ENCODE measurements at places on chromosomes 4 and X.

DNA sequence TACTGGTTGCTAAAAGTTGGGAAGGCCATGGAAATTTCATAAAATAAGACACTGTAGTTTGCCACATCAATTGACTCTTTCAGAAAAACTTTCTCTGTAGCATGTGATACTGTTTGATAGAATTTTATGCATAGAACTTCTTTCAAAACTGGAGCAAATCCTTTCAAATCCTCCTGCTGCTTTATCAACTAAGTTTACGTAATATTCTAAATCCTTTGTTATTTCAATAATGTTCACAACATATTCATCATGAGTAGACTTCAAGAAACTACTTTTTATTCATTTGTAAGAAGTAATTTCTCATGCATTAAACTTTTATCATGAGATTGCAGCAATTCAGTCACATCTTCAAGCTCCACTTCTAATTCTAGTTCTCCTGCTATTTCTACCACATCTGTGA is 199.3 kb downstream of the PCDH18 start:
- DNase-seq = no peak

DNA sequence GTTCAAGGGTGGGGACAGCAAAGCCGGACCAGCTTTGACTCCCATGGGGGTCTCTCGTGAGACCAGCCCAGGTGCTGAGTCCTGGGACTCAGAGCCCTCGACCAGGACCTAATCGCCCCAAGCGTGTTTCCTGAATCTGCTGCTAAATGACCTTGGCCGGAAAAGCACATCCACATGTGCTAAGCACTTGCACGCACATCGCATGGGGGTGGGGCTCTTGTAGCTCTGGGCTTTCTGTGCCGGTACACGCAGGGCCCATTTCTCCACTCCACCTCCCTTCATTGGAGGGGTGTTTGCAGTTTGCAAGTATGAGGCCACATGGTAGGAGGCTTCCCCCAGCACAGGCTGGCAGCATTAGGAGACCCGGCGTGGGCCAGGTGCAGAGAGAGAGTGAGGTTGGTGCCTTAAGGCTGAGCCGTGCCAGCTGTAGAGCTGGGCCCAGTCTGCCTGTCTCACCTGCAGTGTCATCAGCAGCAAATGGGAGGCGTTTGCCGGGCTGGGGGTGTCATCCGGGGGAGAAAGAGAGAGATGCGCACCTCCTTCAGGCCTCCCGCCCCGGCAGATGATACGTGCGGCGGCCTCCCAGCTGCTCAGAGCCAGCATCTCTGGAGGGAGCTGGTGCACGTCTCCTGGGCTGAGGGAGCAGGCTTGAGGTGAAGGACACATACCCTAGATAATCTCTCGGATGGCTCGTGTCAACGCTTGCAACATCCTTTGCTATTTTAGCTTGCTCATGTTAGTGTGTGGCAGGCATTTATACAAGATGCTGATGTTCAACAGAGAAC is 45.2 kb upstream of the CLCN4 start:
- DNase-seq = peak; percentile 38

DNA sequence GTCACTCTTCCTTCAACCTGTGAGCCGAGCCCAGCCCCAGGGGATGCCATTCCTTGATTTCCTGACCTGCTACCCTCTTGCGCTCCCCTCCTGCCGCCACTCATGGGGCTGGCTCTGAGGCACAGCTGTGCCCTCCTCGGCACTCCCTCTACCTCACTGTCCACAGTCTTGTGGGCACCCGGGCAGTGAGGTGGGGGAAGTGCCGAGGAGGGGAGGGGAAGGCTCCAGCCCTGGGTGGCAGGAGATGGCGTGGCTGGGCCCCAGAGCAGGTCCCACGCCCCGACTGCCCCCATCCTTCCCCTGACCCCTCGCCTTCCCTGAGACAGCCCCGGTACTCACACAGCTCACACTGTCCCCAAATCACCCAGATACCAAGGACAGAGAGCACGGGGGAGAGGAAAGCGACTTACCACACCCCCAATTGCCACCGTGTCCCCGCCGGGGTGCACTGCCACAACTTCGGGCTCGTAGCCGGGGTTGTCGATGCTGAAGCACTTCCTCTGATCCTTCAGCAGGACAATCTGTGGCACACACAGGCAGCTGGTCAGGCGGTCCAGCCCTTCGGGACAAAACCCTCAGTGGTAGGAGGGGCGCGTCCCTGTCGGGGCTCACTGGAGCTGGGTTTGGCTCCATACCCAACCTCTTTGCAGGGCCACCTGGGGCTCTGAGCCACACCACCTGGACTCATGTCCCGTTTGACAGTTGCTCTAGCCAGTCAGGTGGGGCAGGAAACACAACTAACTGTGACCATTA is 37.9 kb downstream of the WDR1 start:
- no peak for DNase-seq

- DNase-seq = peak; percentile 5
Observed at GRCh38 chr4:162163892-162164759, at the start of gene FSTL5. FSTL5 (minus strand) TSS chr4:162164000; CDS start chr4:162111396, 52,604 bp downstream.

- DNase-seq = no peak
Observed at GRCh38 chr4:118994030-118994429, 105.4 kb downstream of the SYNPO2 start.

- no peak for DNase-seq
Observed at GRCh38 chr4:79996851-79997250, 76.2 kb downstream of the ANTXR2 start.

- DNase-seq = no peak
Observed at GRCh38 chr4:99847362-99847976, 30.8 kb downstream of the DAPP1 start.

GRCh38 chr4:7266525-7267292 is 74.4 kb downstream of the SORCS2 start:
- DNase-seq = no peak

DNA sequence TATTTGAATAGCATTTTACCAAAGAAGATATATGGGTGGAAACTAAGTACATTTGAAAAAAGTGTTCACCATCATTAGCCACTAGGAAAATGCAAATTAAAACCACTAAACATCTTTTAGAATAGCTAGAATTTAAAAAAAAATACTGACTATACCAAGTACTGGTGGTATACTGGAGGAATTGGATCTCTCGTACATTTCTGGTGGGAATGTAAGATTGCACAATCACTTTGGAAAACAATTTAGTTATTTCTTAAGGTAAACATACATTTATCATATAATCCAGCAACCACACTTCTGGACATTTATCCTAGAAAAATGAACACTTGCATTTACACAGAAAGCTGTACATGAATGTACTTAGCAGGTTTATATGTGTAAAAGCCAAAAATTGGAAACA is 303.5 kb downstream of the MID1IP1 start:
- no peak for DNase-seq

DNA sequence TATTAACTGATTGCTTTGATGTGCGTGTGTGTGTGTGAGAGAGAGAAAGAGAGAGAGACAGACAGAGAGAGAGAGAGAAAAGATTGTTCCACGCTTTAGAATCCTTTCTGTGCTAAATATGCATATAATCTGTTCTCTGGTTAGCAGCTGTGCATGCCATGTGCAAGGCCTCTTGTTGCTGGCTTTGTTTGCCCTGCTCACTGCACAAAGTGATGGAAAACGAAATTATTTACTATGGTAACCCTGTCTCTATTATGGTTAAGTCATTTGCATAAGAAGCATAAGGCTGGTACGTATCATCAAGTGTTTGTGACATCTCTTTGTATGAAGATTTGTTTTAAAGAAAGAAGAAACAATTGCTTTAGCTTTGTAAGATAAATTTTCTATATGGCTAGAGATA is 190.2 kb upstream of the POF1B start:
- DNase-seq = no peak

DNA sequence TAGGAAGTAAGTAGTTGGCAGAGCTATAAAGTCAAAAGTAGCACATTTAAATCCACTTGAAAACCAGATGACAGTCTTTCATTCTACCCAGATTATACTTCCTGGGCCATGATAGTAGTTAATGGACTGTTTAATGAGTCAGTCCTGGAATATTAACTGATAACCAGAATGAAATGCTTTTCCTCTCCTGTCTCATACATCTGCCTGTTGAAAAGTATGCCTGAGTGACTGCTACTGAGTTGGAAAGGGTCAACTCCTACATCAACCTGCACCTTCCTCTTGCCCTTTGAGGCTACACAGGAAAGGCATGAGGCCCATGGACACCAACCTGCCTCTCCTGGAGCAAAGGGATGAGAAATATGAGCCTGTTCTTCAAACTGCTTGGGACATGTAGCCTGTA is 36.0 kb upstream of the COX7B2 start:
- DNase-seq = no peak

DNA sequence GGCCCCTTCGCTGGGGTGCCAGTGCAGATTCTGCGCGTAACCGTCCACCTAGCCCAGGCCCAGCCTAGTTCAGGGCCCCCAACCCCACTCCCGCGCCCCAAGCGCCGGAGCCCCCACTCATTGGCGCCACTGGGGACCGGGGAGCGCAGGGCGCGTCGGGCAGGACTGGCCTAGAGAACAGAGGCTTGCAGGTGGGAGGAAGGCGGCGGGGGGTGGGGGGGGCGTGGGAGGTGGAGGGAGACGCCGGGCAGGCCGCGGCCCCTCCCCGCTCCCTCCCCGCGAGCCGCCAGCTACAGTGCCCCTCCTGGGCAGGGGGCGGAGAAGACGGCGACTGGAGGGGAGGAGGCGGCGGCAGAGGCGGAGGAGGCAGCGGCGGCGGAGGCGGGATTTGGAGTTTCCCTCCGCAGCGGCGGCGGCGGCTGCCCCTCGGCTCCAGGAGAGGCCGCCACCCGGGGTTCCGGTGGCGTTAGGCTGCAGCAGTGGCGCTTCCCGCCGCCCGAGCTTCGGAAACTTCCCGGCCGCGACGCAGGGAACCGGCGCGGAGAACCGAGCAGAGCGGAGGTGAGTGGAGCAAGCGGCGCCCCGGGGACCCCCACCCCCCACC is 4.8 kb upstream of the DUSP9 start:
- DNase-seq = no peak

All from stimulated activated CD8-positive, alpha-beta memory T cell treated with anti-CD3 and anti-CD28 coated beads, Interleukin-2, amount 100 ng/mL, for 48 hours (primary cell).